ENCODE measurements at places on chromosomes 16 and 17. TPM values are rescaled to one million over a fixed set of nuclear protein-coding genes. Genes with fewer than 3 reads are reported as not detected.

Gene DNAI2
- not detected for polyA plus RNA-seq

Gene CCDC200
- not detected for polyA plus RNA-seq

Gene SLC25A10
- polyA plus RNA-seq = 12.7 TPM

Gene HOXB6
- 0.62 TPM for polyA plus RNA-seq

Gene PKMYT1
- polyA plus RNA-seq = 3.0 TPM

Gene HIRIP3
- 4.8 TPM for polyA plus RNA-seq

Gene CD300E
- not detected for polyA plus RNA-seq

Gene HBA1
- not detected for polyA plus RNA-seq

Gene GCGR
- not detected for polyA plus RNA-seq

Gene CHST6
- polyA plus RNA-seq = 0.14 TPM

Gene SYT17
- not detected for polyA plus RNA-seq

Data from keratinocyte (primary cell).